NCI-H2029 (cell line): ENCODE measurements at places on chromosomes 12 and 14.

DNA sequence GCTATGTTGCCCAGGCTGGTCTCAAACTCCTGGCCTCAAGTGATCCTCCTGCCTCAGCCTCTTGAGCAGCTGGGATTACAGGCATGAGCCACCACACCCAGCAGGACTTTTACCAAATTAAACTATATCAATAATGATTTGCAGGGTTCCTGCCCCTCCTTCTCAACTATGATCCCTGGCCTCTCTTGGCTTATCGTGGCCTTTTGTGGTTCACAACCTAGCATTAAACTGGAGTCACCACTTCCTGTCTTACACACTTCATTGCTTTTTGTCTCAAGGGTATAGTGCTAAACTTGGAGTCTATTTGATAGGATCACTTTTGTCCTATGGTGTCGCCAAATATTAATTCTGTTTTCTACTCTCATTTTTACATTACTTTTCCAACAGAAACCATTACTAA lies 64.5 kb downstream of the SEC23A start:
- DNase-seq = no peak

- DNase-seq = no peak
Measured at GRCh38 chr14:104085889-104086201, 345 bp downstream of the ASPG start.

DNA sequence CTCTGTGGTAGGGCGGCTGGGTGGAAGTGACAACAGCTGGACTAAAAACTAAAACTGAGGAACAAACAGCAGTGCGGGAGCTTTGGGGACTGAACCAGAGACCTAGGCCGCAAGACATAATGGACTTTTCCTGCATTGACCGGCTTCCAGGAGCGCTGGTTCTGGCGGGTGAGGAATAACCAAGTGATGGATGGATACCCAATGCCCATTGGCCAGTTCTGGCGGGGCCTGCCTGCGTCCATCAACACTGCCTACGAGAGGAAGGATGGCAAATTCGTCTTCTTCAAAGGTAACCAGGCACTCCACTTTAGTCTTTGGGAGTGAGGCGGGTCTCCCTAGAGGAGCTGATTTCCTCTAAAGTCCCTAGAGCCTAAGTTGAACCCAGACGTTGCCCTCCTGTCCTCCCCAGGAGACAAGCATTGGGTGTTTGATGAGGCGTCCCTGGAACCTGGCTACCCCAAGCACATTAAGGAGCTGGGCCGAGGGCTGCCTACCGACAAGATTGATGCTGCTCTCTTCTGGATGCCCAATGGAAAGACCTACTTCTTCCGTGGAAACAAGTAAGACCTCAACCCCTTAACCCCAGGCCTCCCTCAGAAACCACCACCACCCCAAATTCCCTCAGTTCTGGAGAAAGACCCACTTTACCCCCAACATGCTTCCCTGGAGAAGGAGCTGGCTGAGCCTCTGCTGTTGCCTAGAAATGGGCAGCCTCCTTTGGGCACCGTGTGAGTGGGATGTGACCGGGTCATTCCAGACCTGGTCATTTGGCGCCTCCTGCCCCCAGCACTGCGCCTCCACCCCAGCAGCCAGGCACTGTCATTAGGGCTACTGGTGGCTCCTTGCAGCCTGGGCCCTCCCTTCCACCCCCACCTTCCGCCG lies 8.1 kb downstream of the MMP14 start:
- DNase-seq = no peak

DNA sequence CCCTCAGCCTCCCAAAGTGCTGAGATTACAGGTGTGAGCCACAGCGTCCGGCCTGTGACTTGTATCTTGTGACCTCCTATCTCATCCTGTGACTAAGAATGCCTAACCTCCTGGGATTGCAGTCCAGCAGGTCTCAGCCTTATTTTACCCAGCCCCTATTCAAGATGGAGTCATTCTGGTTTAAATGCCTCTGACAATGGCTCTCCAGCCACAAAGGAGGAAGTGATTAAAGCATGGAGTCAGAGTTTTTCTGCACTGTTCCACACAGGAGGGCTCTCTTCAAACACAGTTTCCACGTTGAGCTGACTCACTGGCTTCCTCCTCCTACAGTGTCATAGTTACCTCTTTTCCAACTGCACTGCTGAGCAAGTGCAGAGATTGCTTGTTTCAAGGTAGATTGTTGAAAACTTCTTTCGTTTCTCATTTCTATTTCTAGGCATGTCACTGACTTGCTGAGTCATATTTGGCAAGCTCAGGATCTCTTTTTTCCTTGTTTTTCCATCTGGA lies 383.8 kb downstream of the PCNX1 start:
- DNase-seq = no peak

DNA sequence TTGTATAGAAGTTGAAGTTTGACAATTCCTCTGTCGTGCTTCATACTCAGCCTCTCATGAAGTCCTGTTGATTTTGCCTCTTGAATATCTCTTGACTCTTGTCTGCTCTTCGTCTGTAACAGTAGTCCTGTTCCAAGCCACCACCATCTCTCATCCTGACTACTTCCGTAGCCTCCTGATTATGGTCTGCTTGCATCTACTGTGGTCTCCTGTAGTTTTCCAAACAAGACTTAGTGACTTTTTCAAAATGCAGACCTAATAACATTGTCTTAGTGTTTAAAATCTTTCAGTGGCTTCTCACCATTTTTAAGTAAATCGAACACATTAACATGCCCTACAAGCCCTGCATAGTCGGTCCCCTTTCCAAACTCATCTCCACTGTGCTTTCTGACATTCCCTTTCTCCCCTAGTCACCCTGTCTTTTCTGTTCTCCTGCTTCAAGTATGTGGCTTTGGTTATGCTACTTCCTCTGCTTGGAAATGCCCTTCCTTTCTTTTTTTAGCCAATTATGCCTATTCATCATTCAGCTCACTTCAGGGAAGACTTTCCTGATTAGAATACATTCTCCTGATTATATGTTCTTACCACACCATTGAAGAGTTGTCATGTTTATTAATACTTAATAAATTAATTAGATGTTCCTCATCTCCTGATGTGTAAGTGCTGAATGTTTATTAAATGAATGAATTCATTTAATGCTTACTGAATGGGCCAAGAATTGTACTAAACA lies 2.0 kb downstream of the SCYL2 start:
- no peak for DNase-seq
